Tibial nerve (tissue), 4 donors: ENCODE measurements at places on chromosomes 16 and 17. TPM values are rescaled to one million over a fixed set of nuclear protein-coding genes. Genes with fewer than 3 reads are reported as not detected.

The ARL4D gene
- 27.9 TPM for total RNA-seq

DNA sequence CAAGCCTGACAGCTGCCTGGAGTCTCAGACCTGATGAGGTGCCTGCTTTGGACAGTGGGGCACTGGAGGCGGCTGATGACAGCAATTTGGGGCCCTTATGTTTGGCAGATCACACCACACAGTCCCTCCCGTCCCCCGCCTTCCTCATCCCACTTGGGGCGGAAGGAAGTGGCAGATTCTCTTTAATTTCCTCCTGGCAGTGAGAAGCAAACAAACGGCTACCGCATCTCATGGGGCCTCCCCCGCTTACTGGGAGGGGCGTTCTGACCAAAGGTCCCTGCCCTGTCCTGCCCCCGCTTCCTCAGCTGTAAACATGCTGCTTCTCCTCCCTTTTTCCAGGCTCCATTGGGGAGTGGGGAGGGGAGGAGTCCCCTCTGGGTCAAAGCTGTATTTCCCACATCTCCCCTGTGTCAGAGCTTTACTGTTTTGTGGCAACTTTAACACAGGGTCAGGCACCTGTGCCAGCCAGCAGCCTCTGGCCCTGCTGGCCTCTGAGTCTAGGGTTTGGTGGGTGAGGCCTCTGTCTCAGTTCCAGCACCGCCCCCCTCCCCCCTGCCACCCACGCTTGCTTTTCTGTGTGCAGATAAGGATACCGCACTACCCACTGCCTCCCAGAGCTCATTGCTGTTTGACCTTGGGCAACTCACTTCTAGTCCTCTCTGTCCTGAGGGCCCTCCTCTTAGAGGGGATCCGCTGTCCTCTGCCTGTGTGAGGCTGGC, 5.4 kb upstream of the NFATC3 start:
- DNase-seq: peak; percentile 54

DNA sequence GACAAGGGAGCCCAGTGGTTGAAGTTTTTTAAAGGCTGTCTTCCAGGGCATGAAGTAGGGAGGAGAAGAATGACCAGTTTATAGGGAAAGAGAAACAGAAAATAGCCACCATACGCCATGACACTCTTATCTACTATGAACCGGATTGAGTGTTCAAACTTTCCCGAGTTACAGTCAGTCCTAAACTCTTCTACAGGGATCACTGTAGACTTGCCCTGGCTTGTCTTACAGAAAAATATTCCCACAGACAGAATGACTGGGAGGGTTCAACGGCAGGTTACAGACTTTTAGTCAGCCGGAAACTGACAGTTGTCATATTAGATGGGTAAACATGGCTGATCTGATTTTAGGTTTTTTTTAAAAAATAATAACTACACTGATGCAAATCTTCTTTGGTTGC, 662.5 kb upstream of the SOX9 start:
- DNase-seq: no peak

DNA sequence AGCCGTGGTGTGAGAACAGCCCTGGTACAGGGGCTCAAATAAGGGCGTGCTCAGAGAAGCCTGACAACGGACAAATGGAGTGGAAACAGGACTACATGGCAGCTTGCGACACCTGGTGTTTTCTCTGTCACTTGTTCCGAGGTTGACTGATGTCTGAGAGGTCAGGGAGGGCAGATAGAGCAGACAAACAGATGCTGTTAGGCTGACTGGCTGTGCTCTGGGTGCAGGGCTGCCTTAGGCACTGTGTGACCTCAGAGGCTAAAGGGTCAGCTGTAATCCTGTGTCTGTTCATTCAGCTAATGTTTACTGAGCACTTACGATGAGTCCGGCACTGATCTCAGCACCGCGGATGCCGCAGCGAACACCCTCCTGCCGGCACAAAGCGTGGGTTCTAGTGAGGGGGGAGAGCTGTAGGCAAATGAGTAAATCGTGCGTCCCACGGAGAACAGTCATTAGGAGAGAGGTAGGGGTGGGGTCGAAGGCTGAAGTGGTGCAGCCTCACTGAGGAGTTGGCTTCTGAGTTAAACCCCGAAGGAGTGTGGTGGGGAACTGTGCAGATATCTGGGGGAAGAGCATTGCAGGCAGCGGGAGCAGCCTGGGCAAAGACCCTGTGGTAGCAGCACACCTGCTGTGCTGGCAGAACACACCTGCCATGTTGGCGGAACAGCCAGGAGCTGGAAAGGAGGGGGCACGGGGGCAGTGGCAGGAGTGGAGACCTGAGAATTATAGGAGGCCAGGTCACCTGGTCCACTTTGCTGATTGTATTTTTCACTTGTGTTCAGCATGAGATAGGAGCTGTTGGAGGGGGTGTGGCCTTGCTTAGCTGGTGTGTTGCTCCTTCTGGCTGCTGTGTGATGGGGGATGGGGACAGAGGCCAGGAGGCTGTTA, 35.0 kb downstream of the GPT2 start:
- no peak for DNase-seq

GRCh38 chr16:89549007-89549700, 11.3 kb upstream of the RPL13 start:
- no peak for DNase-seq

GRCh38 chr17:21295036-21295952, 10.8 kb downstream of the MAP2K3 start:
- no peak for DNase-seq
